ENCODE measurements at places on chromosomes 1 and 21. TPM values are rescaled to one million over a fixed set of nuclear protein-coding genes. Genes with fewer than 3 reads are reported as not detected.

Gene HORMAD1
- total RNA-seq = not detected

Gene CD1E
- not detected for total RNA-seq

Gene CCDC27
- not detected for total RNA-seq

Gene SPRR1B
- not detected for total RNA-seq

Gene C2CD2
- 34.3 TPM for total RNA-seq

Gene OXCT2
- 0.36 TPM for total RNA-seq

Gene SLC9C2
- 0.51 TPM for total RNA-seq

Gene ZNF326
- total RNA-seq = 36.5 TPM

Gene TNFRSF1B
- 142 TPM for total RNA-seq

Gene SPRR2B
- total RNA-seq = not detected

Gene KRTAP20-3
- not detected for total RNA-seq

Gene GJC2
- 13.0 TPM for total RNA-seq

Gene AKNAD1
- not detected for total RNA-seq

Measured in endothelial cell (in vitro differentiated cells).